LHCN-M2 (cell line): ENCODE measurements at places on chromosomes 4 and X.

DNA sequence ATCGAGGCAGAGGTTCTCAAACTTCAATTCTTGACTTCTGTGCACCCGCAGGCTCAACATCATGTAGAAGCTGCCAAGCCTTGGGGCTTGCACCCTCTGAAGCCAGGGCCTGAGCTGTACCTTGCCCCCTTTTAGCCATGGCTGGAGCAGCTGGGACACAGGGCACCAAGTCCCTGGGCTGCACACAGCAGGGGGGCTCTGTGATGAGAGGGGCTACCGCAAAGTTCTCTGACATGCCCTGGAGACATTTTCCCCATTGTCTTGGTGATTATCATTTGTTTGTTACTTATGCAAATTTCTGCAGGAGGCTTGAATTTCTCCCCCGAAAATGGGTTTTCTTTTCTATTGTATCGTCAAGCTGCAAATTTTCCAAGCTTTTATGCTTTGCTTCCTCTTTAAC, 4.9 kb upstream of the MAGEB17 start:
- no peak for DNase-seq

- no peak for DNase-seq
Observed at GRCh38 chrX:15525664-15526416, 25.2 kb downstream of the BMX start.

DNA sequence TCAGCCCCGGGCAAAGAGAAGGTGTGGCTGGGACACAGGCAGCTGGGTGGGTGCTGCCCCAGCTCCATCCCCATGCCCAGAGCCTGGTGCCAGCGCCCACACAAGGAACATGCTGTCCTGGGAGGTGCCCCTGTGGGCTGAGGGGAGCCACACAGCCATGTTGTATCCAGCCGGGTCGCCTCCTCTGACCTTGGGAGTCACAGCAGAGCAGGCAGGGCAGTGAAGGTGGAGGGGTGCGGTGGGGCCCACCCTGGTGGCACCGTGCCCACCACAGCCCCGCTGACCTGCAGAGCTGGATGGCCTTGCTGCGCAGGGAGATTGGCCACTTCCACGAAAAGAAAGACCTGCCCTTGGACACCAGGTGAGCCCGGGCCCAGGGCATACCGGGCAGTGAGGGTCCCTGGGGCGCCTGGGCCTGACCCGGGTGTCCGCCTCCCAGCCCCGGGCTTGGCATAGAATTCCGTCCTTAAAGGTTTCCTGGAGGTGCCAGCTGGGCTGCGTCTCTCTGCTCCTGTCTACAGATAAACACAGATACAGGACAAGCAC, 18.7 kb upstream of the ADD1 start:
- no peak for DNase-seq

DNA sequence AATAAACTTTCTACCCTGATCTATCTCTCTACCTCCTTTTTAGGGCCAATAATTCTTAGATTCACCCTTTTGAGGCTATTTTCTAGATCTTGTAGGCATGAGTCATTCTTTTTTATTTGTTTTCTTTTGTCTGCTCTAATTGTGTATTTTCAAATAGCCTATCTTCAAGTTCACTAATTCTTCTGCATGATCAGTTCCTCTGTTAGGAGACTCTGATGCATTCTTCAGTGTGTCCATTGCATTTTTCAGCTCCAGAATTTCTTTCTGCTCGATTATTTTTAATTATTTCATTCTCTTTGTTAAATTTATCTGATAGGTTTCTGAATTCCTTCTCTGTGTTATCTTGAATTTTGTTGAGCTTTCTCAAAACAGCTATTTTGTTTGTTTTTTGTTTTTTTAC, 11.3 kb downstream of the CXorf58 start:
- DNase-seq = no peak

- DNase-seq = peak; percentile 25
Observed at GRCh38 chr4:157217708-157218107, 2.8 kb upstream of the GRIA2 start.

GRCh38 chrX:1205681-1206611, 6.5 kb downstream of the CRLF2 start:
- DNase-seq = peak; percentile 54

DNA sequence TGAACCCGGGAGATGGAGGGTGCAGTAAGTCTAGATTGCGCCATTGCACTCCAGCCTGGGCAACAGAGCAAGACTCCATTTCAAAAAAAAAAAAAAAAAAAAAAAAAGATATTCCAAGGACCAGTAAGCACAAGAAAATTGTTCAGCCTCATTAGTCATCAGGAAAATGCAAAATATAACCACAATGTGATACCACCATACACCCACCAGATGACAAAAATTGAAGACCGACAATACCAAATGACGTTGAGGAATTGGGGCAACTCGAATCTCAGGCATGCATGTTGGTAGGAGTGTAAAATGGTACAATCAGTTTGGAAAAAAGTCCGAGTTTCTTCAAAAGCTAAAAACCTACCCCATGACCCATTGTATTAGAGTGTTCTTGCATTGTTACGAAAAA, 130.2 kb upstream of the FAM9B start:
- no peak for DNase-seq

GRCh38 chr4:41882625-41883347, 52.4 kb upstream of the TMEM33 start:
- peak; percentile 15 for DNase-seq

DNA sequence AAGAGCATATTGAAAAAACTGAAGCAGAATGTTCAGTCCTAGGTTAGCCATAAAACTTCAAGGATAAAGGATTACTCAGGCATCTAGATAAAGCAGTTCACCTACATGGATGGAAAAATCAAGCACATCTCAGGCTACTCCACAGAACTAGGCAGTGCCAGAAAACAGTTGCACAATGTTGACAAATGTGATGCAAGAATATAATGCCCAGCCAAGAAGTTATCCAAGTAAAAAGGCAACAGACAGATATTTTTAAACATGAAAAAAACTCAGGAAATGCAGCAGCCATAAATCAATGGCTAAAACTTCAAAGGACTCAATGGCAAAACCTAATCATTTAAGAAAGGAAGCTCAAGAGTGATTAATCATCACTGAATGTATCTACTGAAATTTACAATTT, 456.0 kb upstream of the FAM241A start:
- peak; percentile 10 for DNase-seq

- DNase-seq = no peak
Observed at GRCh38 chrX:572538-573124, 58.0 kb upstream of the SHOX start.

GRCh38 chrX:12058087-12058486, 80.2 kb upstream of the FRMPD4 start:
- no peak for DNase-seq

- no peak for DNase-seq
Observed at GRCh38 chr4:122540838-122541237, 80.0 kb downstream of the IL21 start.

DNA sequence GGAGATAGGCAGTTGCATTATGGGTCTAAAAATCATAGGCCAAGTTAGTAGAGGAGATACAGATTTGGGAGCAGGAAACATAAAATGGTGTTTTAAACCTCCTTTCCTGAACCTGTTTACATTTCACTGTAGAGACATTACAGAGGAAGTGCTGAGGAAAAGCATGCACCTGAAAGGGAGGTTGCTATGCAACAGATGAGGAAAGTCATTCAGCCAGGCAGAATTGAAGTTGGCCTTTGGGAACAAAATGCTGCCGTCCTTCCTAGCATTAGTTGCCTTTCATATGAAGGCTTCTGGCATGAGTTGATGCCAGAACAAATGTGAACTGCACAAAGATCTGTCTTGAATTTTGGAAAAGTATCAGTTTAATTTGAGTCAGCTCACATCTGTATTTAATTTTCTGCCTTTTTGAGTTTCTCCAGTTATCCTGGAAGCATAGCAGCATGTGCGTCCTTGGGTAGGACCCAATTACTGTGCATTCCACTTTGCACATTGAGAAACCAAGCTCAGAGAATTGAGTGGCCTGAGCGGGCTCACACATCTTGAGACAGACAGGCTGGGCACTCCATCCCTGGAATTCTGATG, 38.2 kb downstream of the MAGED1 start:
- DNase-seq = no peak

DNA sequence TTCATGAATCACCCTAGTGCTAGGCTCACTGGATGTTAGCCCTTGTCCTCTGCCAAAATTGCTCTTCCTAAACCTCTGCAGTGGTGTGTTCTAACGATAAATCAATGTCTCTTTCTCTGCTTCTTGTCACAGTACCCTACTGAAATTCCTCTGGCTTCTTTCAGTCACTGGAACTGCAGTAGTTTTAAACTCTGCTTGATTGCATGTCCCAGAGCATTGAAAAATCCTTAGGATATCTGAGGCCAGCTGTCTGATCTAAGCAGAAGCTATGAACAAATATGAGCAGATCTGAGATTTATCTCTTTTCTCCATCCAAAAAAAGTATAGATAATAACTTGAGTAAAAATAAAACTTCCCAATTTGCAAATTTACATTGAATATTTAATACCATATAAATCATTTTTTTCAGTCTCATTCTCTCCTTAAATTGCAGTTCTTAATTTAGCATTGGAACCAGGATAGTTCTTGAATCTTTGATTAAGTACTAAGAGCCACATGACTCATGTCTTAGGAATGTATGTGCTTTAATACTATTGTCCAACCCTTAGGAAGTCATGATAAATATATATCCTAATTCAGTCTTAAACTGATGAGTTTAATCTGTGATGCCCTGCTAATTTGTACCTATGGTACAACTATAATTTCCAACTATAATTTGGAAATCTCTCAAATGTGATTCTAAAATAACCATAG, 169.7 kb downstream of the PDHA2 start:
- peak; percentile 61 for DNase-seq

- DNase-seq = no peak
Observed at GRCh38 chr4:40246011-40246900, 49.4 kb downstream of the RHOH start.

DNA sequence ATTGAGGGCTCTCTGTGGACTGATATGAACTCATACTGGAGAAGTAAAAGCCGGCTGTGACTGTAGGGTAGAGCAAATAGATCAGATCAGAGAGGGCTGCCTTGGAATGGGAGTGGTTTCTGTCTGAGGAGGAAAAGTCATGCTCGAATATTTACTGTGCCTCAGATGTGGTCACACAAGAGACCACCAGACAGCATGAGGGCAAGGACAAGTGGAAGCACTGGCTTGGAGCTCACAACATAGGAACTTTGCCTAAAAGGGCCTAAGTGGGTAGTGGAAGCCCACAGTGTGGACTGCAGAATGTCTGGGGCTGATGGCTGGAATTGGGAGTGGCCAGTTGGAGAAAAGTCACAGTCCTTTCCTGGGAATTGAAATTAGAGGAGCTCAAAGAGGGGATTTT, 19.8 kb downstream of the GLRB start:
- DNase-seq = no peak

DNA sequence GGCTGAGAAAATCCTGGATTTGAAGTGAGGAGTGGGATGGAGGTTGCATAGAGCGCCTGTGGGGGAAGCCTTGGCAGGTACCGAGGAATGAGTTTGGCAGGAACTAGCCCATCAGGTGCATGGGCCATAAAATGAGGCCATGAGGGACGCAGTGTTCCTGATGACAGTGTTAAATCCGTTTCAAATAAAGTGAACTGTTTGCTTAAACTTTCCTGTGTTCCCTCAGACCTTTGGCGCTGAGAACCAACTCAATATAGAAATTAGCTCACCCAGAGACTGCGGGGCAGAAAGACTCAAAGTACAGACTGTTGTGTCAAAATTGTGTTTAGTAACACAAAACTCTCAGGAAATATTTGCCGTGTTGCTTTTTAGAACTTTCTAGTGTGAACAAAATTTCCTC, 250.0 kb upstream of the NR3C2 start:
- no peak for DNase-seq

DNA sequence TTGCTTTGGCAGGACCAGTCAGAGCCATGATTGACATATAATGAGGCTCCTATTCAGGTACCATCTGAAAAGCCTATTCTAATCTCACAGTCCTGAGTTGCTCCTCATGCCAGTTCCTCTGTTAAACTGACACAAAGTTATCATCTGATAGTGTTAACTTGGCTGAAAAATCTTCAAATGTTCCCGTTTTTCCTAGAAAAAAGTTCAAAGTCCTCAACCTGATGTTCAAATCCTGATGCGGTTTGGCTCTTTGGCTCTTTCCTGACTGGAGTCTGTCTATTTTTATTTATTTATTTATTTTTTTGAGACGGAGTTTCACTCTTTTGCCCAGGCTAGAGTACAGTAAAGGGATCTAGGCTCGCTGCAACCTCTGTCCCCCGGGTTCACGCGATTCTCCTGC, 244.2 kb downstream of the ANKRD50 start:
- DNase-seq = no peak

GRCh38 chr4:155495572-155496293, 119.0 kb upstream of the MAP9 start:
- DNase-seq = no peak

- DNase-seq = peak; percentile 81
Observed at GRCh38 chrX:40471965-40472648, 108.7 kb upstream of the ATP6AP2 start.

GRCh38 chrX:37834937-37835336, 12.4 kb downstream of the DYNLT3 start:
- no peak for DNase-seq

DNA sequence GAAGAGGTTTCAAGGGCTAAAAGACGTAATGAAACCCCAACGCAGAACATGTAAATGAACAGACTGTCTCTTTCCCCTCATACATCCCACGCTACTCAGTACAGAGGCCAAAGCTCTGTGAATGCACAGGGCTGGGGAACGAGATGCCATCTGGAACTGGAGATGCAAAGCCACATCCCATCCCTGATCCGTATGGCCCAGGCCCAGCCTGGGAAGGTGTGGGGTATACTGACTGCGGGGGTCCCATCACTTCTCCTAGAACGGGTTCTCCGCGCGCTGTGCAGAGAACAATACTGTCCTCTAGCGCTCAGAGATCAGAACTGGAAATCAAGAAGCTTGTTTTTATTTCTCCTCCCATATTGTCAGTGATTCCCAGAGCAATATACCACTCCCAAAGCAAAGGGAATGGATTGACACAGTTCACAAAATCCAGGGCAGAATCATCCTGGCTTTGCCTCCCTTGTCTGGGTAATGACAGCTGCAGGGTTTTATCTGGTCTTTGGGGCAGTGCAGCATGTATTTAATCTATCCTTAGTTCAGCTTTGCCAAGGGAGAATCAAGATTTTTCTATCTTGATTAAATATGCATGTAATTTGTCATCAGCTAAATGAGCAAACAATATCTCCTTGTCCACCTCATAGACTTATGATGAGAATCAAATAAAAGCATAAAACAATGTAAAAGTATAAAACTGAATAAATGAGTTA, 47.3 kb upstream of the TLR3 start:
- DNase-seq = peak; percentile 38

- DNase-seq = no peak
Observed at GRCh38 chr4:42412251-42412650, 15.0 kb downstream of the SHISA3 start.

- no peak for DNase-seq
Observed at GRCh38 chr4:14888790-14889572, 113.3 kb upstream of the CPEB2 start.

DNA sequence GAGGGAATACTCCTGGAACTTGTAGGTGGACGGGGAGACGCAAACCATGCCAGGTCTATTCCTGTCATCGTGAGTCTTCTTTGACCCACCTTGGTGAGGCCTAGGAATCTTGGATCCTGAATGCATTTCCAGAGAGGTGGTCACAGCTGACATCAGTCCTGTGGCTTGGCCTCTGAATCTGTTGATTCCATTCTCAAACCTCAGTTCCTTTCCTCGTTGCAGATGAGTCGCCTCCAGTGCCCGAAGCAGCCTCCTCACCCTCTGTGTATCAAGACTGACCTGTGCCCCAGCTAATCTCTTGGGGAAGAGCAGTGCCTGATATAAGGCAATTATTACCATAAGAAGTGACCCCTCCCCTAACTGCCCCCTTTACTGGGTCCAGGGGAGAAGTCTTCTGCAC, 118.1 kb downstream of the SMIM20 start:
- DNase-seq = peak; percentile 80
